ENCODE measurements at places on chromosomes 3 and 15. TPM values are rescaled to one million over a fixed set of nuclear protein-coding genes. Genes with fewer than 3 reads are reported as not detected.

DNA sequence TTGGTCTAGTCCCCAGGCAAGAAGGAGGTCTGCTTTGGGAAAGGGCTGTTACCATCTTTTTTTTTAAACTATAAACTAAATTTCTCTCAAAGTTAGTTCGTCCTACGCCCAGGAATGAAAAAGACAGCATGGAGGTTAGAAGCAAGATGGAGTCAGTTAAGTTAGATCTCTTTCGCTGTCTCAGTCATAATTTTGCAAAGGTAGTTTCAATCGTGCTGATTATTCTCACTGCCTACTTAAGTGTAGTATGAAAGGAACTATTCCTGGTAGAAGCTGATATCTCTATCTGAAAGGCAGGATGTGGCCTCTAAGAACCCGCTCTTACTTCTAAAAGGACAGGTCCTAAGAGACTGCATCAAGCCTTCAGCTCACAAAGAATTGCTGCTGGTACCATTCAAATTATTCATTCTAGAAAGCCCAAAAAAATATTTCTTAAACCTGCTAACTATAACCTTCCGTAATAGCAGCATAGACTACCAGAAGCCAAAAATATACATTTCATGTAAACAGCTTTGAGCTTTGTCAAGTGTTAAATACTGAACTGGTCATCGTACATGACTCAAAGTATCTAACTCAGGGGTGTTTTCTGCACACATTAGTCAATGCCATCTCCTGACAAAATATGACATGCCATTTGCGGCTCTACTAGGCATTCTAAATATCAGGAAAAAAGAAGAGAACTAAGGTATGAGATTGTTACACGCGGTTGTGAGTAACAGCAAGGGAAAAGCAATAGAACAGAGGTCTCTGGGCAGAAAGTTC, 96.0 kb upstream of the CCDC80 start:
- DNase-seq: no peak

The CLDN1 gene
- polyA plus RNA-seq: 2.6 TPM

GRCh38 chr3:128083396-128083795, 31.2 kb downstream of the SEC61A1 start:
- no peak for DNase-seq

The C3orf85 gene
- not detected for polyA plus RNA-seq

DNA sequence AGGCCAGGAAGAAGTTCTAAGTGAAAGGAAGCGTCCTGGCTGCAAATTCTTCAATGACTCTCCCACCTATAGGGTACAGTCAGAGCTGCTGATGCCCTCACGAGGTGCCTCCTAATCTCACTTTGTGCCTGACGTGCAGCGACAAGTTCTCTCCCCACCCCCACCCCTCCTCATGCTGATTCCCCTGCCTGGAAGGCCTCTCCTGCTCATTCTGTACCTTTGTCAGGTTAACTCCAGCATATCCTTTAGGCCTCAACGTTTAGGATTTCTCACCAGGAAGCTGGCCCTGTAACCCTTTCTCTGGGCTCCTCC, 25.0 kb downstream of the SLC12A8 start:
- DNase-seq: no peak

GRCh38 chr3:37228749-37229148, 54.4 kb upstream of the LRRFIP2 start:
- DNase-seq: no peak

- DNase-seq: no peak
These were observed 836.1 kb downstream of the NAALADL2 start for GRCh38 chr3:175695251-175695650.

DNA sequence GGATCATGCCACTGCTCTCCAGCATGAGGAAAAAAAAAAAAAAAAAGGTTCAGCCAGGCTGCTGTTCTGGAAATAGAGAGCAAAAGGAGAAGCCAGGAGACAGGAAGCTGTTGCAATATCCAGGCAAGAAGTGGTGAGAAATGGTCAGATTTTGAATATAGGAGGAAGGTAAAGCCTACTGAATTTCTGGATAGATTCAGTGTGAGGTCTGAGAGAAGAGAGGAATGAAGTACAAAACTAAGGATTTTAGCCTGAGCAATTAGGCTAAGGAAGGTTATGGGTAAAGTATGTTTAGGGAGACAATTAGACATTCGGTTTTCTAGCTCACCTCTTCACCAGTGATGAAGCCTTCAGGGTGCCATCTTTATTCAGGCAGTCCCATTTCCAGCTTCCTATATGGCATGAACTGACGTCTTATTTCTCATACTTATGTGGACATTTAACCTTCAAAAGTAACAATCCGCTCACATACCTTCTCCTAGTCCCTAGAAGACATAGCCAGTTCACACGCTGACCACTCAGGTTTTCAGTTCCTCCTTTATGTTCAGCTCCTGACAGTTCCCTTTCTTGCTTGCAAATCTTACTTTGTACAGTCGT, 57.2 kb downstream of the KIF9 start:
- DNase-seq: no peak

The REC114 gene
- not detected for polyA plus RNA-seq

- DNase-seq: no peak
These were observed 134.4 kb downstream of the FBLN2 start for GRCh38 chr3:13683288-13683687.

GRCh38 chr15:30992249-30992864, 929 bp upstream of the MTMR10 start:
- DNase-seq: no peak

GRCh38 chr15:55484917-55485672, 22.9 kb downstream of the DNAAF4 start:
- DNase-seq: no peak

The PLA1A gene
- 0.22 TPM for polyA plus RNA-seq

The POMGNT2 gene
- 19.4 TPM for polyA plus RNA-seq

GRCh38 chr3:57770009-57770827, 14.1 kb downstream of the SLMAP start:
- no peak for DNase-seq

GRCh38 chr15:56942118-56942517, 23.7 kb downstream of the TCF12 start:
- DNase-seq: no peak

DNA sequence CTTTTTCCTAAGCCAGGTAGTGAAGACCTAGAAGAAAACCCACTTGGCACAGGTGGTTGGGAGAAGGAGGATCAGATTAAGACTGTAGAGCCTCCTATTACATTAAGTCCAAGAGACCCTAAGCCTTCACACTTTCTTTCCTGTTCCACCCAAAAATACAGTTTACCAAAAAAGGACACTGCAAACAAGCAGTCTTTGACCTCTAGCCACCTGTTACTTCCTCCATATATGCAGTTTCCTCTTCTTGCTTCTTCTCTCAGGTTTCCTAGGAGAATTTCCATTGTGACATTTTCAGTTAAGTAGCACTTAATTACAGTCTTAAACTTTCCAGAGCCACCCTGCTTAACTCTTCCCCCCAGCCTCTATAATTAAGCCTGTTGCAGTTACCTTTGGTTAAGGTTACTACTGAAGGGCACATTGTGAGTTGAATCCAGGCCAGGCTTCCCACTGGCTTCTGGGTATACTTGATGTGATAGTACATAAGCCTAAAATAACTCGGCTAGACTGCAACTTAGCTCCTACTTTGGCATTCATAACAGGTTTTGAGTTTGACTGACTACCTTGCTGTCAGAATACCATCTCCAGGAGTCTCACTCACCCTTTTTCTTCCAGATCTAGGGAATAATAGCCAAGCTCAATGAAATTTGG, 114.2 kb upstream of the UMPS start:
- no peak for DNase-seq

DNA sequence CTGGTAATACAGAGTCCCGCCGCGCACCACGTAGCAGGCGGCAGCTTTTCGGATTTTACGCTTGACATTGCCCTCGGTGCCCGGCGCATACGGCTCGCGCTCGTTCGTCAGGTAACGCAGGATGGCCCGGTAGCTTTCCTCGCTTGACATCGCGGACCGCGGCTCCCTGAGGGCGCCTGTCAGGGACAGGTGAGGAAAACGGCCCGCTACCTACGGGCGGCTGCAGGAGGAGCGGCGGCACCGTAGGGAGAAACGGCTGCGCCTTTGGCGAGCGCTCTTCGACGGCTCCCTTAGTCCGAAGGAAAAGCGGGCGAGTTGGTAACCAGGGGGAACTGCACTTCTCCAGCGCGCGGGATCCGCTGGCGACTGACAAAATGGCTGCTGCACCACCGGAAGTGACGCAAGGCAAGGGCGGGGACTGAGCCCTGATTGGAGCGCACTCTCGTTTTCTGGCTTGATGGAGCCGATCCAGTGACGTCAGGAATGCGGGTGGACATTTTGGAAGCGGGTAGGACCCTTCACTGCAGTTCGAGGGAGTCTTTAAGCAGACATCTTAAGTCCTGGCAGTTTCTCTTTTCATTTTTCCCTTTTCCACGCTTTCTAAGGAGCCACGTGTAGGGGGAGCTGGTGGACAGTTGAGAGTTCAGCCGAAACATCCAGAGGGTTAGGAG, at the start of gene ZBTB11:
Gene ZBTB11, minus strand, starts transcription at position 368 of the 671 bp plus-strand sequence. Its CDS starts 218 bp downstream, at position 150.
- DNase-seq: peak; percentile 100

DNA sequence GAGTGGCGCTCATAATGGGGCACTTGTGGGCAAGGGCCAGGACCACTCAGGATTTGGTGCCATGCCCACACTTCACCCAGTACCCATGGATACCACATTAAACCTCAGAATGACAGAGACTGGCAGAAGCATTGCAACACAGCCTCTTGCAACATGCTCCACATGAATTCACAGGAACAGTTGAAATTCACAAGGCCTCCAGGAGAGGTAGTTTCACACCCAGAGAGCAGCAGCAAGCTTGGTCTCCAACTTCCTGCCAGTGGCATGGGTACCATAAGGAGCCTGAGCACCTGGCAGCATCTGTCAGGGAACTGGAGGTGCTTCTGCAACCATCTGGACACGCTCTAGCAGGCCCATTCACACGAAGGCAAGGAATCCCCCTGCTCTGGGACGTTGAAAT, 101.0 kb downstream of the OSBPL10 start:
- DNase-seq: no peak

The FAM174B gene
- 18.9 TPM for polyA plus RNA-seq

GRCh38 chr3:128935922-128936321, 56.5 kb downstream of the ACAD9 start:
- no peak for DNase-seq

The CCDC33 gene
- not detected for polyA plus RNA-seq

The SLC2A2 gene
- polyA plus RNA-seq: not detected

- DNase-seq: no peak
These were observed 42.7 kb upstream of the GAP43 start for GRCh38 chr3:115580566-115580965.

- DNase-seq: no peak
These were observed 725.9 kb downstream of the TUSC7 start for GRCh38 chr3:117435506-117435905.

DNA sequence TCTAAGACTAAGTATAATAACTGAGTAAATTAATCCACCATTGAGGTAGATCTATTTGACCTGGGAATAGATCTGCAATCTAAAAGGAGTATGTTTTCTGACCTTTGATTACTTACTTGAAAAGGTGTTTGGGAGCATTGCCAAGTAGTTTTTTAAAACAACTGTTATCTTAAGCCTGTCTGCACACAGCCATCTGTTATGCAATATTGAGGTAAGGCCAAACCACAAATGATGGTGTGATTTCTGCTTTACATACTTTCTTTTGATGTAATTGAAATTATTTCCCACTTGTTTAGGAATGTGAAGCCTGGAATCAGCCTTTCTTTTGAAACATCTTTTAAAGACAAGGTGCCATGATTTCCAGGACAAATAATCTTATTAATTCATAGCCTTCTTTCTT, 274.0 kb downstream of the BBX start:
- no peak for DNase-seq

The ANKUB1 gene
- polyA plus RNA-seq: not detected

GRCh38 chr3:12734960-12735359, 24.1 kb downstream of the TMEM40 start:
- no peak for DNase-seq
